ENCODE measurements at places on chromosomes 12 and 14. TPM values are rescaled to one million over a fixed set of nuclear protein-coding genes. Genes with fewer than 3 reads are reported as not detected.

DNA sequence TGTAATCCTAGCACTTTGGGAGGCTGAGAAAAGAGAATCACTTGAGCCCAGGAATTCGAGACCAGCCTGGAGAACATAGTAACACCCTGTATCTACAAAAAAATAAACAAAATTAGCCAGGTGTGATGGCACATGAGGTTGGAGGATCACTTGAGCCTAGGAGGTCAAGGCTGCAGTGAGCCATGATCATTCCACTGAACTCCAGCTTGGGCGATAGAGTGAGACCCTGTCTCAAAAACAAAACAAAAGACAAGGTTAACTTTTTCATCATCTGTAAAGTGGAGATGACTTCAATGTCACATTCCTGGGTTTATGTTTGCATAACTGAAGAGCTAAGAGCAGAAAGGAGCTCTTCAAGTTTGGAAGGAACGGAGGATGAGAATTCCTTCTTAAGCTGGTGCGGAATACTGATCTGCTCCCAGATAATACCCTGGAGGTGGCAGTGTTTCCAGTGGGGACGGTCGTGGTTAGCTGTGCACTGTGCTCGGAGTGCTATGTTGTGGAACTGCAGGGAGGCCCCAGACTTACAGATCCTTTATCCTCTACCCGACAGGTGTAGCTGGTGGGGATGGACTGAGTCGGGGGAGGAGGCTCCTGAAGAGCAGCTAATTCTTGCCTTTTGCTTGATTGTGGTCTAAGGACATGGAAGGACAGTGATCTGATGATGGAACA, 22.5 kb upstream of the BICD1 start:
- H3K27ac ChIP-seq = no peak overlapping the region
- no peak overlapping the region for H3K4me3 ChIP-seq
- H3K27me3 ChIP-seq = no peaks in the 10 kb centered on the region
- no peak for DNase-seq
- H3K4me1 ChIP-seq = no peaks in the 10 kb centered on the region

- H3K27ac ChIP-seq = no peak overlapping the region
- H3K27me3 ChIP-seq = no peaks in the 10 kb centered on the region
- no peak overlapping the region for H3K4me3 ChIP-seq
- H3K36me3 ChIP-seq = no peaks in the 10 kb centered on the region
- DNase-seq = no peak
Observed at GRCh38 chr12:65493913-65494245, 215.4 kb downstream of the MSRB3 start.

KRT73 gene
- not detected for total RNA-seq

MYH6 gene
- 1,823 TPM for total RNA-seq

GSC gene
- 0.66 TPM for total RNA-seq

DNA sequence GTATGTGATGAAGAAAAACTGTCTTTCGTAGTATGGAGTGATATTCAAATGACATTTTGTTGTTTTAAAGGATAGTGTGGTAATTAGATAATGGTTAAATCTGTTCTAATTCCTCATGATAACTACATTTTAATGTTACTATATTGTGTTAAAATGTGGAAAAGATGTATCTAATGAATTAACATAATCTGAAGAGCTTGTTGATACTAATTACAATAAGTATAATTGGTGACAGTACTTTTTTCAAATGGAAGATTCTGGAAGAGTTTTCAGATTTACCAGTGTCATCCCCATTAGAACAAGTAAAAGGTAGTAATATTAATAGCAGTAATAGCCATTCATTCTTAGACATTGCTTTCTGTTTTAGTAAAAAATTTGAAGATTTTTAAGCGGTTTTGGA, 37.6 kb downstream of the CAND1 start:
- no peaks in the 10 kb centered on the region for H3K27me3 ChIP-seq
- H3K27ac ChIP-seq = no peak overlapping the region
- no peak for DNase-seq
- peaks cover 93% of the 10 kb centered on the region for H3K36me3 ChIP-seq
- no peaks in the 10 kb centered on the region for H3K4me1 ChIP-seq
- no peak overlapping the region for H3K4me3 ChIP-seq

DNA sequence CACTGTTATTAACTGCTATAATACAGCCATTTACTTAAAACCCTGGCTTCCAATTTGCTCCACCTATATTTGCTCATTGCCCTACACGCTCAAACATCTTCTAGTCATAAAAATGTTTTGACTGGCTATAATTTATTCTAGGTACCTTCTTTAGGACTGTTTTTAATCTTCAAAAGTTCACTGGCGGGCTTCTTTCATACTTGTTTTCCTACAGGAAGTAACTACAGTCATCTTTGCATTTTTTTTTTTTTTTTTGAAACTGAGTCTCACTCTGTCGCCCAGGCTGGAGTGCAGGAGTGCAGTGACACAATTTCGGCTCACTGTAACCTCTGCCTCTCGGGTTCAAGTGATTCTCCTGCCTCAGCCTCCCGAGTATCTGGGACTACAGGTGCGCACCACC, 32.5 kb downstream of the MPHOSPH9 start:
- H3K4me1 ChIP-seq = no peaks in the 10 kb centered on the region
- no peak overlapping the region for H3K27ac ChIP-seq
- H3K36me3 ChIP-seq = peaks cover 55% of the 10 kb centered on the region
- no peaks in the 10 kb centered on the region for H3K27me3 ChIP-seq
- no peak for DNase-seq

DNA sequence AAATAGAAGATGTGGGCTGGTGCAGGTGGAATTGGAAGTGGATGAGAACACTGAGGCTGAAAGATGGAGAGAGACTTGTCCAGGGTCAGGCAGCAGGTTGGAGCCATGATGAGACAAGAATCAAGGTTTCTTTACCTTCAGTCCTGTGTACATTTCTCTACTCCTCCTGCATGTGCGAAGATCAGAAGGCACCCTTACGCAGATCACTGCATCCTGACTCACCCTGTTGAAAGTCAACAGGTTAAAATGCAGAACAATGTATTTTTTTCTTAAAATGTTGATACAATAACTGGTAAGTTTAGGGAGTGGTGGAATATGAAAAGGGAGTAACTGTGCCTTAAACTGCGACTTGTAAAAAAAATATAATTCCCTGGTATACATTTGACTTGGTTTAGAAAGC, 47.8 kb downstream of the TESPA1 start:
- no peak overlapping the region for H3K27ac ChIP-seq
- H3K36me3 ChIP-seq = no peaks in the 10 kb centered on the region
- peaks cover 6% of the 10 kb centered on the region for H3K27me3 ChIP-seq
- no peak overlapping the region for H3K4me3 ChIP-seq

- peaks cover 9% of the 10 kb centered on the region for H3K27me3 ChIP-seq
- H3K36me3 ChIP-seq = no peaks in the 10 kb centered on the region
- no peak overlapping the region for H3K27ac ChIP-seq
- H3K4me3 ChIP-seq = no peak overlapping the region
- peaks cover 18% of the 10 kb centered on the region for H3K4me1 ChIP-seq
- no peak for DNase-seq
Observed at GRCh38 chr12:30823764-30824163, 69.0 kb upstream of the CAPRIN2 start.

- peaks cover 62% of the 10 kb centered on the region for H3K4me1 ChIP-seq
- peak overlapping the region; percentile 98 for H3K27ac ChIP-seq
- peaks cover 20% of the 10 kb centered on the region for H3K36me3 ChIP-seq
- H3K4me3 ChIP-seq = peak overlapping the region; percentile 89
- DNase-seq = peak; percentile 52
Observed at GRCh38 chr12:123531091-123531490, 2.4 kb downstream of the RILPL1 start.

ALDH1L2 gene
- total RNA-seq = 3.0 TPM

DNA sequence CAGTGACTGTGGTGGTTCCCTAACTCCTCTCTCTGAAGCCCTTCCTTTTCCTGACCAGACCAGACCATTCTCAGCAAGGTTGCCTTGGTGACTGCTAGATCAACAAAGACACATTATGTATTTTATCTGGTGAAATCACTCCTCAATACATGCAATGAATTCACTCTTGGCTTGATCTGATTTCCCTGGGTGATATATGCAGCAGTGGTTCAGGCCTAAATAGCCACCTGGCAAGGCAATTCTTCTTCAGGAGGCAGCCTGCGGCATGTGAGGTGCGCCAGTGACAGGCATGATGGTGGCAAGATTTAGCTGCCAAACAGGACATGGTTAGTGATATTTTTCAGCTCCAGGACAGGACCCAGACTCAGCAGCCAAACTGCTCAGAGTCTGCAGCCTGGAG, 350.3 kb upstream of the CCDC196 start:
- no peak overlapping the region for H3K27ac ChIP-seq
- no peaks in the 10 kb centered on the region for H3K36me3 ChIP-seq
- DNase-seq = no peak
- no peak overlapping the region for H3K4me3 ChIP-seq

APOF gene
- total RNA-seq = not detected

DNA sequence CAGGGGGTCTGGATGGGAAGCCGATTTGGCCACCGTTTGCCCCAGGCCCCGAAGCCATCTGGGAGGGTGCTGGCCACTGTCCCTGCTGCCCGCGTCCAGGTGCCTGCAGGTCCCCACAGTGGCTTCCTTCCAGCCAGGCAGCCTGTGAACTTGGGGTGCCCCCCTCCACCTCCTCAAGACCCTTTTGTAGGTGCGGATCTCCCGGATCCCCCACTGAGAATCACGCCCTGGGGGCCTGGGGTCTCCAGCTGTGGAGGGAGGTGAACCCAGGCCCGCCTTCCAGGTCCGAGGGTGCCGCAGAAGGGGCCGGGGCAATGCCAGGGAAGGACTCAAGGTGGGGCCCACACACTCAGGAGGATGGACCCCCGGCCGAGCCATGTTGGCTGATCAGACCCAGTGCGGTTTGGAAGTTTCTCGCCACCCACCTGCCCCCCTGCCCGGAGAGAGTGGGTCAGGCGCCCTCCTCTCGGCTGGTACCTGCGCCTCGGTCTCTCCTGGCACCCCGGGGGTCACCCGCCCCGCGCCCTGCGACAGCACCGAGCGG, 1.7 kb downstream of the MMP17 start:
- H3K4me3 ChIP-seq = peak overlapping the region; percentile 68
- peaks cover 92% of the 10 kb centered on the region for H3K27me3 ChIP-seq
- peak overlapping the region; percentile 74 for H3K27ac ChIP-seq

DNA sequence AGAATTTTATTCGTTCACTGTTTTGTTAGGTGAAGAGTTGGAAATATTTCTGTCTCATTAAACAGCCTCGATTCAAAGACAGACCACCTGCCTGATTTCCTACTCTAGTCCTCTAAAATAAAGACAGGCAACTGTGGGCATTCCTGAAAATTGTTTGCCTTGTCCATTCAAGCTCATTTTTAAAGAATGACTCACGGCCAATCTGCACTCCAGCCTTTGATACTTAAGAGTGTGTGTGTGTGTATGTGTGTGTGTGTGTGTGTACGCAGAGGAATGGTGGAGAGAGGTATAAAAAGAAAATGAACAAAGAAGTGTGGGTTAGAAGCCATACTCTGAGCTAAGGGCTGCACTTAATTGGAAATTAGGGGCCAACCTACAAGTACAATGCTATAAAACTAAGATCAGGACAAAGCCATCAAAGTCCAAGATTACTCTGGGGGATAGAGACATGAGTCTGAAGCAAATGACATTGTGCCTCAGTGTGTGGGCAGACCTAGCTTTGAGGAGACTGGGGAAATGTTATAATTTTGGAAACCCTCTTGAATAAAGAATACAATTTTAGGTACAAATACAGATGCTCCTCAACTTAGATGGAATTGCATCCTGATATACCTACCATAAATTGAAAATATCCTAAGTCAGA, 45.6 kb upstream of the SOCS2 start:
- no peaks in the 10 kb centered on the region for H3K36me3 ChIP-seq
- no peak for DNase-seq
- H3K4me3 ChIP-seq = no peak overlapping the region
- H3K27me3 ChIP-seq = no peaks in the 10 kb centered on the region
- H3K27ac ChIP-seq = no peak overlapping the region

DNA sequence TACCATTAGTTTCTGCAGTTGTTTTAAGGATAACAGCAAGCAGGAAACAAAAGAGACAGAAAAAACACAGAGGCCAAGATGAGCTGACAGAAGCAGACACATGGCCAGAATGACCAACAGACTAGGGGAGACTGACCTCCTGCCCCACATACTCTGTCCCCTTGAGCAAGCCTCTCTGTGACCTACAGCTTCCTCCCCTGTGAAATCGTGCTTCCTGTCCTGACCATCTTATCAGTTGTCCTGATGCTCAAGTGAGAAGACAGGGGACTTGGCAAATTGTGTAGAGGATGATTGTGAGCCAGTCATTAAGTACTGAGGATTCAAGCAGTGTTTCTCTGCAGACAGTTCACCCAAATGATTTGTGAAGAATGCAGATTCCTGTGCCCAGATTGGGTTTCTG, 229.0 kb downstream of the SLC41A2 start:
- no peaks in the 10 kb centered on the region for H3K27me3 ChIP-seq
- no peak for DNase-seq

DNA sequence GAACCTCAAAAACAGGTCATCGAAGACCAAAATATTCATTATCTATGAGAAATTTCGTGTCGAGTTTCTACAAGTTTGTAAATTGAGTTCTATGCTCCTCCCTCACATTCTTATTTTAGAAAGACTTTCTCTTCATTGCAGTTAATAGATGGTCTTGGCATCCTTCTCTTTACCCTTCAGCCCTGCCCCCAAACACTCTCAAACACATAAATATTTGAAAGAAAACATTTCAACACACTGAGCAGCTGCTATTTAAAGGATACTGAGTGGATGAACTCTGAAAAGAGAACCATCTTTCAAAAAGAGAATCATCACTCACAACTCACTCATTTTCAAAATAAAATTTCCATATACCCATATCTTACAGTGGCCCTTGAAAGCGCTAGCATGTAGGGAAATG, 67.1 kb downstream of the NUAK1 start:
- peak overlapping the region; percentile 14 for H3K27ac ChIP-seq
- DNase-seq = no peak
- H3K4me1 ChIP-seq = peaks cover 61% of the 10 kb centered on the region
- peaks cover 54% of the 10 kb centered on the region for H3K36me3 ChIP-seq
- H3K4me3 ChIP-seq = no peak overlapping the region
- H3K27me3 ChIP-seq = no peaks in the 10 kb centered on the region

CLEC4E gene
- 0.19 TPM for total RNA-seq

GRCh38 chr12:33427071-33427470, 12.5 kb downstream of the SYT10 start:
- H3K4me3 ChIP-seq = no peak overlapping the region
- no peaks in the 10 kb centered on the region for H3K36me3 ChIP-seq
- no peaks in the 10 kb centered on the region for H3K4me1 ChIP-seq

- H3K4me3 ChIP-seq = peak overlapping the region; percentile 11
- no peaks in the 10 kb centered on the region for H3K36me3 ChIP-seq
- no peaks in the 10 kb centered on the region for H3K27me3 ChIP-seq
Observed at GRCh38 chr14:75720842-75721498, 59.9 kb downstream of the TTLL5 start.

DNA sequence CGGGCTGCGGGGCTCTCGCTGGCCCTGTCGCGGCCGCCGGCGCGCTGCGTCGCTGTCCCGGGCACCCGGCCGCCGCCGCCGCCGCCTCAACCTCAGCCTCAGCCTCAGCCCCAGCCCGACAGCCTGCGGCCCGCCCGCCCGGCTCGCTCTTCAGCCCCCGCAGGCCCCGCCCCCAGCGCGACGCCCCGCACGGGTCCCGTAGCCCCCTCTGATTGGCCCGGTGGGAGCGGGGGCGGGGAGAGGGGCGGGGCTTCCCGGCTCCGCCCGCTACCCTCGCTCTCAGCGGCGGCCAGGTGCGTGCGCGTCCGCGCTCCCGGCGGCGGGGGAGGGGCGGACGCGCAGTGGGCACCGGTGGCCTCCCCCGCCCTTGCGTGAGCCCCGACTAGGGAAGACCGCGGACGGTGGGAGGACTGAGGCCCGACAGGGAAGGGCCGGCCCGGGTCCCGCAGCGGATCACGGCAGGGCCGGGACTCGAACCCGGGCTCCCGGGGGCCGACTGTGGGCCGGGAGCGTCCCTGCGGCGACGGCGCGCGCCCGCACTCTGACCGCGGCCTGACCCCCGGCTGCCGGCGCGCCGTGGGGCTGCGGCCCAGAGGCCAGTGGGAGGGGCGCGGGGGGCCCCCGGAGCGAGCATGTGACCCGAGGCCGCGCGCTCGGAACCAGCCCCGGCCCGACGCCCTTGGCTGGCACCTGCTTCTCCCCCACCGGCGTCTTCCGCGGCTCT, at the start of gene PPP1R13B:
PPP1R13B (minus strand) TSS at position 125 of the 724 bp plus-strand sequence. CDS start 268 bp downstream, outside the sequence.
- peaks cover 16% of the 10 kb centered on the region for H3K36me3 ChIP-seq
- peak within 1 kb of the TSS; percentile 93 for H3K27ac ChIP-seq
- peak; percentile 94 for DNase-seq
